ENCODE measurements at places on chromosomes 13 and 19.

GRCh38 chr19:46978171-46978869 lies 41.3 kb upstream of the NPAS1 start:
- H3K4me1 ChIP-seq = peaks cover 35% of the 10 kb centered on the region
- H3K4me3 ChIP-seq = no peak overlapping the region
- H3K27me3 ChIP-seq = no peaks in the 10 kb centered on the region
- H3K27ac ChIP-seq = no peak overlapping the region
- DNase-seq = no peak
- no peaks in the 10 kb centered on the region for H3K36me3 ChIP-seq

DNA sequence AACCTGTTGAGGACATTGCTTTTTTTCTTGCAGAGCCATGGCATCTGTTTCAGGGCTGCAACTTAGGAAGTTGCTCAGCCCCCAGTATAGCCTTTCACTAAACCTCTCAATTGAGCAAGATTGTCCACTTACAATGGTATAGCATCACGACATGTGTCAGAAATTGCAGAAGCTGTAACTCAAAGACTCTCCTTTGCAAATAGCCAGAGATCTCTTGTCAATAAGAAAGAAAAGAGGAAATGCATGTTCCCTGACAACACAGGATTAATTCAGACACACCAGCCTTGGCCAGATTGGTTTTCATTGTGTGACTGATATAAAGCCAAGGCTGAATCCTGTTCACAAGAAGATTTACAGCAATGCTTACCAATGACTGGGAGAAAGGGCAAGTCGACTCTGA lies 38.7 kb upstream of the CYSLTR2 start:
- peaks cover 4% of the 10 kb centered on the region for H3K4me1 ChIP-seq
- H3K36me3 ChIP-seq = peaks cover 8% of the 10 kb centered on the region
- DNase-seq = no peak
- H3K27ac ChIP-seq = no peak overlapping the region

DNA sequence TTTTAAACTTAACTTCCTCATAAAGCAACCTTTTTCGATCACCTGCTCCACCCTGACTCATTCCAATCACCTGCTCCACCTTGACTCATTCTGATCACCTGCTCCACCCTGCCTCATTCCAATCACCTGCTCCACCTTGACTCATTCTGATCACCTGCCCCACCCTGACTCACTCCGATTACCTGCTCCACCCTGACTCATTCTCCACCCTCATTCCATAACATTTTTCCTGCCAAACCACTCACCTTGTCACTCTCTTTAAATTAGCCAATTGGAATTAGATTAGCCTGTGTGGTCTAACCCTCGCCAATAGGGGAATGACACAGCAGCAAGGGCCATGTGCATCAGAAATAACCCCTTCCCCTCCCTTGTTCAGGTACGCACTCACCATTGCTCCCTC lies 31.9 kb upstream of the ZNF83 start:
- peaks cover 8% of the 10 kb centered on the region for H3K36me3 ChIP-seq
- no peak overlapping the region for H3K4me3 ChIP-seq
- no peaks in the 10 kb centered on the region for H3K27me3 ChIP-seq
- H3K27ac ChIP-seq = peak overlapping the region; percentile 79

DNA sequence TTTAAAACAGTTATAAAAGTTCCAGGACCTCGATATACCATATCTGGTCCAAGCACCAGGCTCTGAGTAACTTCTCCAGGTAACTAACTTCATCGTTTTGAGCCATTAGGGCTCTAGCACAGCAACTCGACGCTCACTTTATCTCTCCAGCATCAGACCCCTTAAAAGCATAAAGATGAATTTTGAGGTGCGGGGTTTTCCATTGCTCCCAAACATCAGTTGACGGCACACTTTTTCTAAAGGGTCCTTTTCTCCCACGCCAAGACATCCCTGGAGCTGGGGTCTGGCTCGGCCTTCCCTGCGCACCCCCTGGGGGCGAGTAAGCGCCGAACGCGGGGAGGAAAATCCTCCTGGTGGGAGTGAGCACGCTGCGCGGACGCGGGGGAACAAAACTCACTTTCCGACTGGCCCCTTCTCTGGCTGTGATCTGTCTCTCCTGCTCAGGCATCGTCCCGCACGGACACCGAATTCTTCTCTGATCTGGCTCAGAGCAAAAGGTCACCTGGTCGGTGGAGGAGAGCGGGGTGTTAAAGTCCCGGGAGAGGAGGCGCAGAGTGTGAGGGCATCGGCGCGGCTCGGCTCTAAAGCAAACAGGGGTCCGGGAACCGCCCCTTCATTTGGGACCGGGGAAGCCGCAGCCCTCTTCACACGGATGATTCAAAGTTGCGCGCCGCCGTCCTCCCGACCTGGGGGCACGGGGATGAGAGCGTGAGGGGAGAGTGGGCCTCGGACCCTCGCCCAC lies at the start of gene ATP7B:
Gene ATP7B (minus strand): TSS at position 561 of the 742 bp plus-strand sequence. CDS start 113 bp downstream, at position 448.
- H3K4me3 ChIP-seq = peak within 1 kb of the TSS; percentile 100
- DNase-seq = peak; percentile 28
- peaks cover 16% of the 10 kb centered on the region for H3K36me3 ChIP-seq
- H3K27me3 ChIP-seq = no peaks in the 10 kb centered on the region

DNA sequence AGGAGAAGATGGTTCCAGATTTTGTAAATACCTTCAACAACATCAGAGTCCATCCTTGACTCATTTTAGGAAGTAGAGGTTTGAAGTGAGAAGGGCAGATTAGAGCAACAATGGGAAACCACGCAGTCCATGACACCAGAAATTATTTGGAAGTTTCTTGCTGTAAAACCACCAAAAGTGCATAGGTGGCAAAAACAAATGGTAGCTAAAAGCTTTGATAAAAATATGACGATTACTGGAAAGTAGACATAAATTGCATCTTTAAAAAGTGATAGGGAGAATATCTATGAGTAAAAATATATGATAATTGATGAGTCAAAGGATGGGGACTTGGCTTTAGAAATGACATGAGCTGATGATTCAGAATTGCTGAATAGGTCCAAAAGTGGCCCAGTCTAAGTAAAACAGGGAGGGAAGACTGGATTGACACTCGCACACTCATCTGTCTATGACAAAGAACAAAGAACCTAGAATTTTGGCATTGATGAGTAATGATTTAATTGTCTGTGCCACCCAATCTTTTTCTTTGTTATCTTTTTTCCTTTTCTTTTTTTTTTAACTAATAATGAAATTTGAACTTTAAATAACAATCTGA lies 472.2 kb downstream of the MYO16 start:
- no peak overlapping the region for H3K4me3 ChIP-seq
- no peaks in the 10 kb centered on the region for H3K4me1 ChIP-seq
